ENCODE measurements at places on chromosomes 12 and 14.

GRCh38 chr12:46487567-46488131 lies 115.1 kb upstream of the SLC38A2 start:
- peaks cover 26% of the 10 kb centered on the region for H3K4me1 ChIP-seq
- H3K36me3 ChIP-seq, result no peaks in the 10 kb centered on the region
- H3K27me3 ChIP-seq, result no peaks in the 10 kb centered on the region
- no peak for DNase-seq
- H3K4me3 ChIP-seq, result no peak overlapping the region

- no peak overlapping the region for H3K4me3 ChIP-seq
- H3K36me3 ChIP-seq, result no peaks in the 10 kb centered on the region
- H3K27ac ChIP-seq, result no peak overlapping the region
- peaks cover 47% of the 10 kb centered on the region for H3K4me1 ChIP-seq
Measured at GRCh38 chr12:116882742-116883141, 1.5 kb upstream of the HRK start.

DNA sequence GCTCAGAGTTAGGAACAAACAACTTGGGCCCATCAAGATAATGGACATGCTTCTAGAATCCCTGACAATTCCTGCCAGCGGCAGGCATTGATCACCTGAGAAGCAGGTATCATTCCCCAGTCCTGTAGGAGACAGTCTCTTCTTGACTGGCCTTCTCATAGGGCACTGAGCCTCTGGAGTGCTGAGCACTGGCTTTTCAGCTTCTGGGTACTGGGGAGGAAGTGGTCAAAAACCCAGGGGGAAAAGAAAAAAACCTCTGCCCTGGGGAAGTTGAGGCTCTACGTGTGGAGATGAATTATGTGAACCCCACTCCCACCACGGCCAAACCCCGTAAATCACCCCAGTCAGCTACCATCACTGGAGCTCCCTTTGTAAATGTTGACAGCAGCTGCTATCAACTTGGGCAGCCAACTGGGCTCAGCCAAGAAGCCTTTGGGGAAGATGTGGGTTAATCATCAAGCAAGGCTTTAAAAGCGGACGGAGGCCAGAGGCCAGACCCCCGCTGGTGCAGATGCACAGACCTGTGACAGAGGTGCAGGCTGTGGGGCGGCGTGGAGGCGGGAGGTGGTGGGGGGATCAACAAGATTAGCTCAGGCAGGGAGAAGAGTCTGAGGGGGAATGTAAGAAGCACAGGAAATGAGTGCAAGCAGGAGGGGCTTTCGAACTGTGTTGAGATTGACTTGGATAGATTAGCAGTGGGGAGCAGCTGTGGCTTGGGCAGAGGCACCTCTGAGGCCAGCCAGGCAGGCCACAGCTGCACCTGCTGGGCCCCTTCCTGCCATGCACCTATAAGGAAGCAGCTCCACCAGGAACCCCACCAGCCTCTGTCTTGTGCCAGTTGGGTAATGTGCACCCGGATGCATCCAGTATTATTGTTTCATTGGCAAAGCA lies 105.4 kb upstream of the HIF1A start:
- peaks cover 31% of the 10 kb centered on the region for H3K4me1 ChIP-seq
- H3K27me3 ChIP-seq, result no peaks in the 10 kb centered on the region
- DNase-seq, result no peak
- H3K27ac ChIP-seq, result peak overlapping the region; percentile 87
- no peak overlapping the region for H3K4me3 ChIP-seq

DNA sequence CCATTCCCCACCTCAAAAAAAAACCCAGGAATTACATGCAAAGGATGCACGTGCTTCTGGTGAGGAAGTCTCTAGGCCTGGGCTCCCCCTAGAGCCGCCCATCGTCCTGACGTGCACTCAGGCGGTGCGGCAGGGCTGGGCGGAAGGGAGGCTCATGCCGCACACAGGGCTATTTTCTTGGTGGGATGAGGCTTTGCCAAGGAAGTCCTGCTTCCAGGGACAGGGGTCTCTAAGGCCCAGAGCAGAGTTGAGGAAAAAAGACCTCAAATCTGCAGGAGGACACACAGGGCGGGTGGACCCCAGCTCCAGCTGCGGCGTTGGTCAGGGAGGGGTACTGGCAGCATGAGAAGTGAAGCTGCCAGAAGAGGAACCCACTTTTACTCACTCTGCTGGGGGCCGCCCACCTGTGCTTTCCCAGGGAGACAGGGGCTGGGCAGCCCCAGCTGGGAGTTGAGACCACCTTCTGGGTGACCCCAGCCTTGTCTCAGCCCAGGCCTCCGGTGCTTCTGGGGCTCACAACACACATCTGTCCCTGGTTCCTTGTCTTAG lies 4.2 kb downstream of the RHOF start:
- DNase-seq, result no peak
- no peak overlapping the region for H3K4me3 ChIP-seq
- H3K36me3 ChIP-seq, result peaks cover 5% of the 10 kb centered on the region
- H3K27ac ChIP-seq, result no peak overlapping the region

DNA sequence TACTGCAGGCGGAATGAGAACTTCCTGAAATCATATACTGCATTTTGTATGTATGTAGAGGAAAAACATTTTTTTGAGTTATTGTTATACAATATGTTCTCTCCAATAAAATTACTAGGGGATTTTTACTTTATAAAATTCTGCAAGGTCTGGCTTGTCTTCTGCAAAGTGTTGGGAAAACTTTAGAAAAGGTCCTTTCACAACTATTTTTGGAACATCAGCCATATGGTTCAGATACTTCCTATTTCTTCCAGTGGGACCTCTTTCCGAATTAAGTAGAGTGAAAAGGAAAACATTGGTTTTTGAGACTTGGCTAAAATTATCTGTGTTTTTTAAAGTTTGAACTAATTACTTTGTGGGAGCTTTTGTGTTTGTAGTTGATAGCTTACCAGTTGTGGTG lies 52.7 kb downstream of the DAAM1 start:
- no peaks in the 10 kb centered on the region for H3K36me3 ChIP-seq
- no peak for DNase-seq
- H3K4me3 ChIP-seq, result no peak overlapping the region
- no peak overlapping the region for H3K27ac ChIP-seq
- H3K4me1 ChIP-seq, result no peaks in the 10 kb centered on the region

GRCh38 chr14:61659582-61659981 lies 35.7 kb upstream of the HIF1A start:
- DNase-seq, result no peak
- H3K4me3 ChIP-seq, result no peak overlapping the region
- H3K36me3 ChIP-seq, result no peaks in the 10 kb centered on the region
- H3K27ac ChIP-seq, result no peak overlapping the region
- peaks cover 30% of the 10 kb centered on the region for H3K4me1 ChIP-seq

- no peaks in the 10 kb centered on the region for H3K4me1 ChIP-seq
- no peaks in the 10 kb centered on the region for H3K27me3 ChIP-seq
- H3K4me3 ChIP-seq, result no peak overlapping the region
- no peak overlapping the region for H3K27ac ChIP-seq
Measured at GRCh38 chr12:39043424-39043822, 138.0 kb upstream of the CPNE8 start.

GRCh38 chr14:32319368-32320049 lies 9.6 kb upstream of the AKAP6 start:
- no peak overlapping the region for H3K4me3 ChIP-seq
- DNase-seq, result no peak
- no peaks in the 10 kb centered on the region for H3K4me1 ChIP-seq
- no peaks in the 10 kb centered on the region for H3K27me3 ChIP-seq

- peaks cover 82% of the 10 kb centered on the region for H3K4me1 ChIP-seq
- H3K27ac ChIP-seq, result no peak overlapping the region
- no peaks in the 10 kb centered on the region for H3K27me3 ChIP-seq
- H3K4me3 ChIP-seq, result peak overlapping the region; percentile 97
- no peak for DNase-seq
Measured at GRCh38 chr12:92138144-92138543, 7.5 kb downstream of the BTG1 start.

DNA sequence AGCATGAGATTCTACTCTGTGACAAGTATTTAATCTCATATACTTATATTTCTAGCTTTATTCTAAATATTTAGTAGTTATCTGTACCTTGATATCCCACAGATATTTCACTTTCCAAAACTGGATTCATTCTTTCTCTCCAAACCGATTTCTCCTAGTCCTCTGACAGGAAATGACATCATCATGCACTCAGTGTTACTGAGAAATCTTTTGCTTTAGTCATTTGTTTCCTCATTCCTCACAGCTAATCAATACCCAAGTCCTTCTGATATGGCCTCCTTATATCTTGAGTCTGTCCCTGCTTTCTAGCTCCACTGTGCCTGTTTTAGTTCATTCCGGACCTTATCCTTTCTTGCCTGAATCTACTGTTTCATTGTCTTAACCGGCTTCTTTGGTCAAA lies 39.4 kb upstream of the E2F7 start:
- H3K36me3 ChIP-seq, result no peaks in the 10 kb centered on the region
- H3K4me3 ChIP-seq, result no peak overlapping the region

DNA sequence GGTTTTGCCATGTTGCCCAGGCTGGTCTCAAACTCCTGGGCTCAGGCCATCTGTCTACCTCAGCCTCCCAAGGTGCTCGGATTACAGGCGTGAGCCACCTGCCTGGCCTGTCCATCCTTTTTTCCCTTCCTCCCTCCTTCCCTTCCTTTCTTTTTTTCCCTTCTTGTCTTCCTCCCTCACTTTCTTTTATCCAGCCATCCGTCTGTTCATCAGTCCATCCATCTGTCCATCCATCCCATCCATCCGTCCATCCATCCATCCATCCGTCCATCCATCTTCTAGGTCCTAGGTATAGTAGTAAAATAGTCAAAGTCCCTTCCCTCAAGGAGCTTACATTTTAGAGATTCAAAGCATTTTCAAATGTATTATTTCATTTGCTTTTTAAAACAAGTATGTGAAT lies 56.8 kb downstream of the CRADD start:
- no peak for DNase-seq
- no peak overlapping the region for H3K4me3 ChIP-seq
- H3K4me1 ChIP-seq, result no peaks in the 10 kb centered on the region
- H3K36me3 ChIP-seq, result no peaks in the 10 kb centered on the region
- no peaks in the 10 kb centered on the region for H3K27me3 ChIP-seq

DNA sequence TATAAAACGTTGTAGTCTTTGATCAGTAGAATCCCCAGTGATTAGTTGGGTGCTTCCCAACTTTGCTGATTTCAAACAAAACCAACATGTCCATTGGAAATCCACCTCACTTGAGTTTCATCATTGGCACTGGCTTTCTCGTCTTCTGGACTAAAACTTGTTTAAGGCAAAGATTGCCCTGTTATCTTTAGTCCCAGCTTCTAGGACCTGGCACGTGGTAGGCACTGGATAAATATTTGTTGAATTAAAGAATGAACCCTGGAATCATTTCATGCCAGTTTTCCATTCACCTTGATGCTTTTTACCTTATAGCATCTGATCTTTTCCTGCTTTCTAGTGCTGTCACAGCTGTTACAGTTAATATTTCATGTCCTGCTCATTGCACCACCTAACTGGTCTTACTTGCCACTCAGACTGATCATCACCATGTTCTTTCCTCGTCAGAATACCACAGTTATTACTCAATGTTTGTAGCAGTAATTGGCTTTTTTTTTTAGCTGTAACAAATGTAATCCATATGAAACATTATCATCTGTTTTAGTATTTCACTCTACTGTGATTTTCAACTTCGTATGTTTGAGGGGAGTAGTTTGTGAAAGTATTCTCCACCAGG lies 7.3 kb upstream of the C12orf50 start:
- no peaks in the 10 kb centered on the region for H3K4me1 ChIP-seq
- DNase-seq, result no peak
- H3K27me3 ChIP-seq, result no peaks in the 10 kb centered on the region
- no peaks in the 10 kb centered on the region for H3K36me3 ChIP-seq
- peak overlapping the region; percentile 79 for H3K27ac ChIP-seq
- H3K4me3 ChIP-seq, result peak overlapping the region; percentile 76

Data from tibial artery (tissue), 4 donors.